ENCODE measurements at places on chromosomes 16 and 17. TPM values are rescaled to one million over a fixed set of nuclear protein-coding genes. Genes with fewer than 3 reads are reported as not detected.
A peak's percentile ranks its signal among the peaks of the same experiment; 100 is the strongest.

GRCh38 chr17:43530288-43531081 lies 15.7 kb downstream of the ETV4 start:
- DNase-seq, result peak; percentile 60
- H3K36me3 ChIP-seq, result no peaks in the 10 kb centered on the region
- no peaks in the 10 kb centered on the region for H3K27me3 ChIP-seq
- peaks cover 32% of the 10 kb centered on the region for H3K4me1 ChIP-seq

- H3K4me3 ChIP-seq, result no peak overlapping the region
- no peaks in the 10 kb centered on the region for H3K36me3 ChIP-seq
- no peak for DNase-seq
- no peaks in the 10 kb centered on the region for H3K27me3 ChIP-seq
- no peaks in the 10 kb centered on the region for H3K4me1 ChIP-seq
These were observed 126.6 kb downstream of the RPTOR start for GRCh38 chr17:80671039-80671824.

DNA sequence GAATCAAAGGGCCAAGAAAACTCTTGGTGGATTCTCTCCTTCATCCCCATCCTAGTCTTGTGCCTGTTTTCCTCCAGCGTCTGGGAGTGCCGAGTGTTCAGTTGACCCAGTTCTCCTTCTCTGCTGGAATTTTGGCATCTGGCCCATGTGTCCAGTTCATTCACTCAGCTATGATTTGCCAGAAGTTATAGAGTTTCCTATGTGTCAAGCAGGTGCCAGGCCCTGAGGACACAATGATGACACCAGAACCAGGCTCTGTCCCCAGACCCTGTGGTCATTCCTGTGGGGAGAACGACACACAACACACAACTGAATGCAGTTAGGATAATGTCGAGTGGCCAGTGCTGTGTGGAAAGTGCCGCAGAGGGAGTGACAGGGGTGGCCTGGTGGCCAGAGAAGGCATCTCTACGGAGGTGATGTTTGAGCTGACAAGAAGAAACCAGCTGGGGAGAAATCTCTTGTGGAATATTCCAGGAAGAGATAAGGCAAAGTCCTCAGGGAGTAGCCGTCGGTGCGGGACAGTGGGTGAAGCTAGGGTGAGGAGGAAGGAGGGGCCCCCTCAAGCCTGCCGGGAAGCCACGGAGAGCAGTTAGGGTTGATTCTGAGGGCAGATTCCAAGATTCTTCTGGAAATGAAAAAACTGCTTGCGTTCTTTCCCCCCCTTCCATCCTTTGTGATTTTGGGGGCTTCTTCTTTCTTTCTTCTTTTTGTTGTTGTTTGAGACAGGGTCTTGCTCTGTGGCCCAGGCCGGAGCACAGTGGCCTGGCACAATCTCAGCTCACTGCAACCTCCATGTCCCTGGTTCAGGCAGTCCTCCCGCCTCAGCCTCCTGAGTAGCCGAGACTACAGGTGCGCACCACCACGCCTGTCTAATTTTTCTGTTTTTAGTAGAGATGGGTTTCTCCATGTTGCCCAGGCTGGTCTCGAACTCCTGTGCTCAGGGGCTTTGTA lies 35.8 kb upstream of the IL34 start:
- H3K36me3 ChIP-seq, result no peaks in the 10 kb centered on the region
- H3K4me1 ChIP-seq, result peaks cover 4% of the 10 kb centered on the region
- H3K4me3 ChIP-seq, result no peak overlapping the region
- H3K27ac ChIP-seq, result no peak overlapping the region

The OSGIN1 gene
- 7.1 TPM for total RNA-seq

The SPIRE2 gene
- 1.4 TPM for total RNA-seq

The XAF1 gene
- total RNA-seq, result 27.3 TPM

The CEP295NL gene
- total RNA-seq, result 0.82 TPM

- peaks cover 67% of the 10 kb centered on the region for H3K27me3 ChIP-seq
- DNase-seq, result no peak
- peaks cover 44% of the 10 kb centered on the region for H3K4me1 ChIP-seq
- H3K36me3 ChIP-seq, result peaks cover 23% of the 10 kb centered on the region
- no peak overlapping the region for H3K27ac ChIP-seq
These were observed 5.0 kb downstream of the YBX2 start for GRCh38 chr17:7289256-7290032.

DNA sequence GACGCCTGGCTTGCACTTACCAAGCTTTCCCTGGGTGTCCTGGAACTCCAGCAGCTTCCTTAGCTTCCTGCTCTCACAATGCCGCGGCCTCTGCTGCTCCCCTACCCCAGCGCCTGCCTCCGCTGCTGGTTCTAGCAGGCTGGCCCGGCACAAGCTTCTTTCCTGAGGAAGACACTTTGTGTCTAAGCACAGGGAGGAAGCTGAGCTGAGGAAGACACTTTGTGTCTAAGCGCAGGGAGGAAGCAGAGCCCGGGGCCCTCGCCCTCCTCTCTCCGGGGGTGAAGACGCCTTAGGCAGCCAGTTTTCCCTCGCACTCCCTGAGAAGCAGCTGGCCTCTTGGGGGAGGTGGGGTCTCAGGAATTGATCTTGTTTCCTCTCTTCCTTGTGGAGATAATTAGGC lies 64.9 kb downstream of the PLD6 start:
- H3K4me3 ChIP-seq, result no peak overlapping the region
- peak overlapping the region; percentile 60 for H3K27ac ChIP-seq
- H3K36me3 ChIP-seq, result peaks cover 99% of the 10 kb centered on the region
- H3K4me1 ChIP-seq, result peaks cover 17% of the 10 kb centered on the region
- H3K27me3 ChIP-seq, result no peaks in the 10 kb centered on the region

DNA sequence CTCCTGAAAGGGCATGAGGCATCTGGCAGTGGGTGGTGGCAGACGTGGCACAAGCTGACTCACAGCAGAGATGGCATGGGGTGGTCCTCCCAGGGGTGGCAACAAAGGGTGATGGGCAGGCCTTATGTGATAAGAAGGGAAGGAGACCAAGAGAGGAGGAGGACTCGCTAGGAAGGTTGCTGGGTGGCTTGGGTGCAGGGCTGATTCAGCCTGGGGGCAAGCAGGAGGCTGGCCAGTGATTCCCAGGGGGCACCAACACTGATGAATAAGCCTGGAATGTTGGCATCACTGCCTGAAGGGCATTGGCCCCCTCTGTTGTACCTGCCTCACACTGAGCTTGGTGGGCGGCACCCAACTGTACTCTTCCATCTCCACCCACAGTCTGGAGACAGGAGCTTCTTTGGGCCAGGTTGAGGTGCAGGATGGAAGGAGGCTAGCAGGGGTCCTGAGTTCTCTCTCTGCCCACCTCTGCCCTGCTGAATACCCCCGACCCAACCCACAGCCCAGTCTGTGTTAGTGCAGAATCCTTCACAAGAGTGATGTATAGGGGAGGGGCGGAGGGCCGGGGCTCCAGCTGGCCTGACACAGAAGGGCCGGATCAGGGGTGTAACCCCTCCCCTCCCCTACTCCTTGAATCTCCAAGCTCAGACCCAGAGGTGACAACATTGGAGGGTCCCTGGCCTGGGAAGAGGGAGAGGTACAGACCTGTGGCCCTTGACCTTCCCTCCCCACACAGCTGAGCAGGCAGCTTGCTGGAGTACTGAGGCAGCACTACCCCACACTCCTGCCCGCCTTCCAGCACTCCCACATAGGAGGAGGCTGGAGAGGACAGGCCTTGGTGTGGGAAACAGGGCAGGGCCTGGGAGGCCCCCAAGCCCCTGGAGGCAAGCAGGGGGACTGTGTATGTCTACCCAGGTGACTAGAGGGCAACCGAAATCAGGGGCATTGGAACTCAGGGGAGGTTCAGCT lies 2.6 kb downstream of the STAC2 start:
- no peak for DNase-seq
- H3K36me3 ChIP-seq, result no peaks in the 10 kb centered on the region
- no peak overlapping the region for H3K4me3 ChIP-seq
- H3K27ac ChIP-seq, result no peak overlapping the region
- peaks cover 34% of the 10 kb centered on the region for H3K4me1 ChIP-seq

- no peak overlapping the region for H3K27ac ChIP-seq
- peaks cover 6% of the 10 kb centered on the region for H3K4me1 ChIP-seq
- no peaks in the 10 kb centered on the region for H3K36me3 ChIP-seq
- H3K4me3 ChIP-seq, result no peak overlapping the region
These were observed 136.1 kb upstream of the CIBAR2 start for GRCh38 chr16:85248342-85248741.

GRCh38 chr16:79612207-79612606 lies 11.7 kb upstream of the MAF start:
- H3K4me1 ChIP-seq, result no peaks in the 10 kb centered on the region
- H3K27ac ChIP-seq, result no peak overlapping the region
- no peak overlapping the region for H3K4me3 ChIP-seq
- DNase-seq, result no peak
- H3K27me3 ChIP-seq, result peaks cover 9% of the 10 kb centered on the region

DNA sequence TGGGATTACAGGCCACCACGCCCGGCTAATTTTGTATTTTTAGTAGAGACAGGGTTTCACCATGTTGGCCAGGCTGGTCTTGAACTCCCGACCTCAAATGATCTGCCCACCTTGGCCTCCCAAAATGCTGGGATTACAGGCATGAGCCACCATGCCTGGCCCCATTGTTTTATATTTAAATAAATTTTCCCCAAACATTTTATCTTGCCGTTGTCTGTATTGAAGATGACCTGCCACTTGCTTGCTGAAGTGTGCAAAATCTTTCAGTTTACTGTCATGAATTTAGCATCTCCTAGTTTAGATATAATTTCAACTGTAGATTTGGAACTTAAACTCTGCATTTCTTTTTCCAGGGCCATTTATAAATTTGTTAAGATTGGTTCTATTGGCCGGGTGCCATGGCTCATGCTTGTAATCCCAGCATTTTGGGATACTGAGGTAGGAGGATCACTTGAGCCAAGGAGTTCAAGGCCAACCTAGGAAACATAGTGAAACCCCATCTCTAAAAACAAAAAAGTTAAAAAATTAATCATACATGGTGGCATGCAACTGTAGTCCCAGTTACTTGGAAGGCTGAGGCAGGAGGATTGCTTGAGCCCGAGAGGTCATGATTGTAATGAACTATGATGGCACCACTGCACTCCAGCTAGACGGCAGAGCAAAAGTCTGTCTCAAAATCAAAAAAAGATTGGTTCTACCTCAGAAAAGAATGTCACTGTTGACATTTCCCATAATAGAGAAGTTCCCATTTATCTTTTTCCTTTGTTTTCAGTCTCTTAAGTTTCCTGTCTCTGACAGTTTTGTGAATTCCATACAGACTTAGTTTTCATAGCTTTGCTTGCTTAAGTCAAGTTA lies 84.4 kb downstream of the VMP1 start:
- no peaks in the 10 kb centered on the region for H3K27me3 ChIP-seq
- no peaks in the 10 kb centered on the region for H3K36me3 ChIP-seq
- H3K27ac ChIP-seq, result no peak overlapping the region
- H3K4me3 ChIP-seq, result no peak overlapping the region
- DNase-seq, result no peak

DNA sequence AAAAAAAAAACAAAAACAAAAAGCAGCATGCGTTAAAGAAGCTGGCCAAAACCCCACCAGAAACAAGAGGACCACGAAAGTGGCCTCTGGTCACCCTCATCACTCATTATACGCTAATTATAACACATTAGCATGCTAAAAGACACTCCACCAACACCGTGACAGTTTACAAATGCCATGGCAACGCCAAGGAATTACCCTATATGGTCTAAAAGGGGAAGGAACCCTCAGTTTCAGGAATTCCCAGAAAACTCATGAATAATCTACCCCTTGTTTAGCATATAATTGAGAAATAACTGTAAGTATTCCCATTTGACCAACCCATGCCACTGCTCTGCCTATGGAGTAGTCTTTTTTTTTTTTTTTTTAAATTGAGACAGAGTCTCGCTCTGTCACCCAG lies 77.6 kb downstream of the EMP2 start:
- H3K36me3 ChIP-seq, result no peaks in the 10 kb centered on the region
- H3K27me3 ChIP-seq, result no peaks in the 10 kb centered on the region
- no peak for DNase-seq
- H3K4me3 ChIP-seq, result no peak overlapping the region

DNA sequence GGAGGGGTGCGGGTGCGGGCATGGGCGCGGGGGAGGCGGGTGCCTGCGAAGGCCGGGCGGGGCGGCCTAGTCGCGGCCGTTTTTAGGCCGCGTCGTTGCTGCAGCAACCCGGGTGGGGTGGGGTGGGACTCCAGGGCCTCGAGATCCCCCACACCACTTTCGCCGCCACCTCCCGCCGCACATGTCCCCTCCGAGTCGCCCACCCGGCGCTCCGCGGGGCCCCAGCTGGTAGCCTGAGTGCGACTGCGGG lies 11.3 kb downstream of the TBX2 start:
- H3K27me3 ChIP-seq, result peaks cover 78% of the 10 kb centered on the region
- peaks cover 77% of the 10 kb centered on the region for H3K4me1 ChIP-seq
- peak overlapping the region; percentile 88 for H3K27ac ChIP-seq
- H3K4me3 ChIP-seq, result peak overlapping the region; percentile 66
- H3K36me3 ChIP-seq, result no peaks in the 10 kb centered on the region

The PSMD3 gene
- 88.0 TPM for total RNA-seq

DNA sequence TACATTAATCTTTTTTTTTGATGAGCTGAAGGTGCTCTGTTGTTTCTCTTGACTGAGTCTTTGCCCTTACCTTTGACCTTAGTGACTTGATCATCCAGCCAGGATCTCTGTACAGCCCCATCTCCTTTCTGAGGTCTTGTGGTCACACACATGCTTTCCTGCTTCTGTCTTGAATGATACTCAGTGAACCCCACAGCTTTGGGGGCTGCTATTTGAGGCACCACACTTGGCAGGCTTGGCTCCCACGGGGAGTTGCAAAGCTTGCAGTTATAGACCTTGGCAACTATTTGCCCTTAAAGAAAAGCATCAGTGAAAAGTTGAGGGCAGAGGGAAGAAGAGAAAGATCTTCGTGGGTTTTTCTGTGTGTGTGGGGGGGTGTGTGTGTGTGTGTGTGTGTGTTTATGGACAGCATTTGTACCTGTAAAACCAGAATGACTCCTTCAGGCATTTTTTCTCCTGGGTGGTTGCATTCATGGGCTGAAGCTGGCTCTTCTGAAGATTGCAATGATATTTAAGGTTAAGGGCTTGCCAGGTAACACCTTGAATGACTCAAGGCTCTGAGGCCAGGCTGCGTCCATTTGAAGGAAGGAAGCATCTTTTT lies 101.6 kb downstream of the MSI2 start:
- H3K27ac ChIP-seq, result peak overlapping the region; percentile 75
- H3K4me3 ChIP-seq, result no peak overlapping the region
- H3K36me3 ChIP-seq, result no peaks in the 10 kb centered on the region
- H3K27me3 ChIP-seq, result no peaks in the 10 kb centered on the region

GRCh38 chr16:21950782-21951521 lies 2.2 kb upstream of the UQCRC2 start:
- no peaks in the 10 kb centered on the region for H3K36me3 ChIP-seq
- H3K27ac ChIP-seq, result no peak overlapping the region
- DNase-seq, result no peak
- H3K27me3 ChIP-seq, result no peaks in the 10 kb centered on the region
- H3K4me3 ChIP-seq, result no peak overlapping the region

GRCh38 chr17:21376081-21376758 lies at the start of gene KCNJ12:
Gene KCNJ12 (plus strand): TSS chr17:21376357. CDS start chr17:21415343, 38,986 bp downstream.
- DNase-seq, result no peak
- H3K27me3 ChIP-seq, result no peaks in the 10 kb centered on the region
- peak within 1 kb of the TSS; percentile 56 for H3K4me3 ChIP-seq
- no peaks in the 10 kb centered on the region for H3K36me3 ChIP-seq
- H3K27ac ChIP-seq, result peak within 1 kb of the TSS; percentile 65
